Muscle of arm (tissue), 14 donors: ENCODE measurements at places on chromosomes 2 and 18. TPM values are rescaled to one million over a fixed set of nuclear protein-coding genes. Genes with fewer than 3 reads are reported as not detected.

Gene MALL
- not detected for polyA plus RNA-seq

Gene C2orf78
- not detected for polyA plus RNA-seq

Gene GREB1L
- 3.6 TPM for polyA plus RNA-seq

Gene RNU2-63P
- polyA plus RNA-seq = not detected

Gene OR6B3
- polyA plus RNA-seq = not detected

Gene NPPC
- 2.1 TPM for polyA plus RNA-seq

Gene MTCL1
- polyA plus RNA-seq = 44.5 TPM

Gene NTSR2
- not detected for polyA plus RNA-seq

Gene ARHGAP28
- polyA plus RNA-seq = 26.3 TPM

Gene NYAP2
- 0.61 TPM for polyA plus RNA-seq

Gene ERFE
- 8.2 TPM for polyA plus RNA-seq

Gene STARD6
- polyA plus RNA-seq = not detected

Gene RUFY4
- 0.30 TPM for polyA plus RNA-seq

Gene KIF5C
- polyA plus RNA-seq = 2.2 TPM

Gene ASB3
- polyA plus RNA-seq = 12.2 TPM

Gene PTRHD1
- polyA plus RNA-seq = 44.9 TPM

Gene ACTG2
- 4.9 TPM for polyA plus RNA-seq

Gene ITGA4
- 41.6 TPM for polyA plus RNA-seq

Gene EVA1A
- 6.5 TPM for polyA plus RNA-seq

Gene CCDC141
- 69.1 TPM for polyA plus RNA-seq

Gene BAZ2B
- polyA plus RNA-seq = 65.0 TPM

Gene FN1
- 741 TPM for polyA plus RNA-seq

Gene NR4A2
- polyA plus RNA-seq = 3.3 TPM

Gene CELF4
- 2.5 TPM for polyA plus RNA-seq

Gene RMC1
- polyA plus RNA-seq = 15.1 TPM

Gene ANKRD29
- polyA plus RNA-seq = 3.4 TPM

Gene CROCC2
- polyA plus RNA-seq = 0.43 TPM

Gene MERTK
- polyA plus RNA-seq = 9.1 TPM

Gene CHST9
- polyA plus RNA-seq = not detected

Gene TBR1
- not detected for polyA plus RNA-seq

Gene TRAK2
- polyA plus RNA-seq = 29.5 TPM

Gene B3GNT2
- 10.9 TPM for polyA plus RNA-seq

Gene CHAC2
- 2.9 TPM for polyA plus RNA-seq

Gene TTN
- 153 TPM for polyA plus RNA-seq

Gene CDCA7
- polyA plus RNA-seq = 27.1 TPM

Gene HOXD11
- not detected for polyA plus RNA-seq

Gene EMILIN1
- 80.9 TPM for polyA plus RNA-seq

Gene ALPI
- not detected for polyA plus RNA-seq

Gene ADGRF3
- polyA plus RNA-seq = 0.82 TPM

Gene RSAD2
- 4.8 TPM for polyA plus RNA-seq

Gene DSC3
- 1.2 TPM for polyA plus RNA-seq

Gene LAMA3
- 3.2 TPM for polyA plus RNA-seq

Gene IL1RL1
- polyA plus RNA-seq = 0.12 TPM

Gene CPO
- polyA plus RNA-seq = not detected

Gene TRIM54
- 103 TPM for polyA plus RNA-seq

Gene RAD51AP2
- polyA plus RNA-seq = not detected

Gene TTR
- not detected for polyA plus RNA-seq

Gene TM4SF20
- not detected for polyA plus RNA-seq

Gene C2orf72
- 1.1 TPM for polyA plus RNA-seq

Gene GPR155
- 4.0 TPM for polyA plus RNA-seq
